ENCODE measurements at places on chromosomes 1 and 21.

GRCh38 chr1:12714710-12715475, 1.0 kb upstream of the AADACL3 start:
- DNase-seq = no peak

DNA sequence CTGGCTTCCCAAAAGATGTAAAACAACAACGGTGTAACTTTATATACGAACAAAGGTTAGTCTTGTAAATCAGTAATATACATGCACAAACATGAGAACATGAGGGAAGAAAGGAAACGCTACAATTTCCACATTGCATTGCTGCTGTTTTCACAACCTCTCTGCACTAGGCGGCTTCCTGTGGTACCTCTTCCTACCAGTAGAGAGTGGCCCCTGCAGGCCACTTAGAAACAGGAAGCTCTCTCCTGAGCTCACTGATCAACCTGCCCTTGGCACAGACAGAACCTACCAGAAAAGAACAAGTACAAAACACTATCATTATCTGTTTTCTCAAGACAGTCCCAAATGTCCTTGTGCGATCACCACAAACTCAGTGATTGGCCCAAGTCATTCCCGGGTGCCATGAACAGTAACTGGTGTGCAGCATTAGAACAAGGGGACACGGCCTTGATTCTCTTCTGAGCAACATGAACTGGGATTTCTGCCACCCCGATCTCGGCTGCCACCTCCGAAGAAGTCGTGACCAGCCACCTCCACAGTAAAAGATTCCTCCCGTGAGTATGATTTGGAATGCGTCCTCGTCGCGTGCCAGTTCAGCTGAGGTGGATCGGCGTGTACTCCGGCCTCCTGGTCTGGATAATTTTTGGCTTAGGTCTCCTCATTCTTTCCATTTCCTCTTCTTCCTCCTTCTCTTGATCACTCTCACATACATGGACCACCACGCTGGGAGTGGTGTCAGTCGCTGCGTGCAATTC, 5.7 kb upstream of the KCNE1 start:
- no peak for DNase-seq

DNA sequence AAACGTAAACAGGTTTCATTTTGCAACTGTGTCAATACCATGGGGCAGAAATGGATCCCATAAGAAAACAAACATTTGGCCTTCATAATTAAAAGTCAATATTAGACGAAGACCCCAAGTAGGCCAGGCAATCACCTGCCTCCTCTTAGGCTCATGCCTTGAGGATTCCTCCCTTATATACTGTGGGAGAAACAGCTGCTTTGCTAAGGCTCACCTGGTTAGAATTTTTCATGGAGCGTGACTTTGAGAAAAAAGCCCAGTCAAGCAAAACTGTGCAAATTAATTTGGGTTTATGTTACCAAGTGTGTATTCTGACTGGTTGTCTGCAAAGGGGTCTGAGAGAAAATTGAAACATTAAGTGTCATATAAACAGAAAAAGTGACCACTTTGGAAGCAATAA, 605.3 kb upstream of the USP24 start:
- no peak for DNase-seq

GRCh38 chr1:245177071-245177900, 22.5 kb downstream of the KIF26B start:
- no peak for DNase-seq

DNA sequence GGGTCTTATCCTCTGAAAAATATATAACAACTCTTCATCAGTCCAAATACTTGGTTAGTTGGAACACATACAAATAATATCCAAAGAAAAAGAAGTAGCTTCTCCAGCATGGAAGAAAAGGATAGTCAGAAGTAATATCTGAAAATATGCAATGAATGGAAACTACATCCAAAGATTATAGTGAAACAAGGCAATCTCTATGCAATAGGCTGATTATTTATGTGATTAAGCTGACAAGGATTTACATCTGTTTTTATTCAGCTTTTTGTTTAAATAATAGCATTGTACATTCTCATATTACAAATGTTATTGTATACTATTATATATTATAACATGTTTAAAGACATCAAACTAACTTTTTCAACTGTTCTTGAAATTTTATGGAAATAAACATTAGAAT, 15.3 kb upstream of the TGFBR3 start:
- DNase-seq = no peak

- DNase-seq = no peak
Observed at GRCh38 chr1:185644531-185644930, 89.7 kb upstream of the HMCN1 start.

- no peak for DNase-seq
Observed at GRCh38 chr1:14689996-14690615, 91.6 kb downstream of the KAZN start.

DNA sequence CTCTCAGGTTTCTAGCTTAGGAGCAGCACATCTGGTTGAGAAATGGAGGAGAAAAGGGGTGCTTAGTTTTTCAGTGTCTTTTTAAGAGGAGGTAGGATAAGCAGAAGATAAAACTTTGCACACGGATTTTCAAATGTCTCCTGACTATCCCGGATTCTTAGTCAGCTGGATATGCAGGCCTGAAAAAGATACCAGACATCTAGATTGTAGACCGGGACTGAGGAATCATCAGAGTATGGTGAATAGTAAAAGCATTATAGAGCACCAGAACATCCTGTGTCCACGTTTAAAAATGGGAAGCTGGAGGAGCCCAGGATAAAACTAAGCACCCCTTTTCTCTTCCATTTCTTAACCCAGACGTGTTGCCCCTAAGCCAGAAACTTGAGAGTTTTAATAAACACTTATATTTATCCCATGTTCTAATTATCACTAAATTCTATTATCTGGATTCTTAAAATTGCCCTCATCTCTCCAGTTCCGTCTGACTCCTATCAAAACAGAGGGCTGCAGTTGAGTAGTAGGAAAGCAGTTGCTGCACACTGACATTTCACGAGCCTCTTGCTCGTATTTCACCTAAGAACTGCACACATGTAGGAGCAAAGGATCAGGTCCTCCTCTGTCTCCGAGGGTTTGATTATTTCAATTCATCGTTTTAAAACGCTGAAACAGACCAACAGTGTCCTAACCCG, 609 bp downstream of the PIGK start:
- DNase-seq = no peak

DNA sequence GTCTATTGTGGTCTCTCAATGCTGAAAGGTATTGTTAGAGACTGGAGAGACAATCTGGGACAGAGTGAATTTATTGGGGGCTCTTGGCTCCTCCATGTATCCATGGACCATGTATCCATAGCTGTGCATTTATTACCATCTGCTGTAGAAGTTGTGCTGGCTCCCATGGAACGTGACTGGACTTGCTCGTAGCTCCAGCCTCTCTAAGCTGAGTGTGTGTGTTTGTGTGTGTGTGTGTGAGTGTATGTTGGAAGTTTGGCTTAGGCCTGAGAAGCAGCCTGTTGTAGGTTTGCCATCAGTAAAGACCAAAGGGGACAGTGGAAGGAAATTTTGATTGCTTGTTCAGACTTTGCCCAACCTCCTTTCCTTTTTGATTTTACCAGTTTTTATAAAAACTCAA, 105.7 kb upstream of the USP24 start:
- no peak for DNase-seq

GRCh38 chr1:65344171-65344814, 35.0 kb downstream of the DNAJC6 start:
- no peak for DNase-seq

- DNase-seq = no peak
Observed at GRCh38 chr1:201885531-201886075, 3.1 kb upstream of the SHISA4 start.

- no peak for DNase-seq
Observed at GRCh38 chr1:115237023-115237422, 101.0 kb downstream of the NGF start.

DNA sequence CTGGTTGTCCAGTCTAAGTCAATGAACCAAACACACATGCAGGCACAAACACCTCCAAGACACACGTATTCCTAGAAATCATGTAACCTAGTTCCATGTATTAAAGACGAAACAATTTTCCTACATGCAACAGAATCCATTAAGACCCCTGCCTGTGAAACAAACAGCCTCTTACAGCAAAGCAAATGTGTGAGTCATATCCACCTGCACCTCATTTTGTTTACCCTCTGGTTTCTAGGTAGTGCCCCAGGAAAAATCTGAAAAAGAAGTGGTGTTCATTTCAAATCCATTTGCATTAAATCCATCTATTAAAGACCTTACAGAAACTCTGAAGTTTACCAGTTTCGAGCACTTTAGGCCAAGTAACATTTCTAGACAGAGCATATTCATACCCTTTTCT, 74.1 kb downstream of the VCAM1 start:
- DNase-seq = no peak

DNA sequence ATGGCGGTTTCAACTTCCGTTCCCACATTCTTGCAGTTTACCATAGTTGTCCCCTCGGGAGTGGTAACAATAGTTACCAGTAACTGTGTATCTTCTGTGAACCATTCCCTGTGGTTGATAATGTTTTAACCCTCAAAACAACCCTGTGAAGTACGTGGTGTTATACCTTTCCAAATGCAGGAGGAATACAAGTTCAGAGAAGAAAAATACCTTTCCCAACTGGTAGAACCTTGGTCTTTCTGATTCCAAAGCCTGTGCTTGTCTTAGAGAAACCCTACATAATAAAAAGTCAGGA, 789 bp downstream of the BTF3L4 start:
- no peak for DNase-seq

- DNase-seq = peak; percentile 21
Observed at GRCh38 chr1:230310381-230311163, 115.6 kb downstream of the PGBD5 start.

DNA sequence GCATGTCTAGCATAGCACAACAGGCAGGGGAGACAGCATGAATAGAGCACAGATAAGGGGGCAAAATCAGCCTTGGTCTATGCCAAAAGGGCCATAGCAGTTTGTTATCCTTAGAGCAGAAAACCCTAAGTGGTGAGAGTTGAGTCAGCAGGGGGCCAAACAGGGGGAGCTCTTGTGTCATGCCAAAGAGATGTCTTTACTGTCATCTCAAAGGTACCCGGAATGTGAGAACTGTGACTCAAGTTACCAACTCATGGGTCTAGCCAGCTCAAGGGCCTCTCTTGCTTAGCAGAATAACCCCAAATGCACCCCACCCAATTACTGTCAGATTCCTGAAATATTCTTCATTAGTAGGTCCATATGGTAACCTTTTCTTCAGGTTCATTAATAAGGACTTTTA, 45.9 kb upstream of the NRDC start:
- DNase-seq = no peak

DNA sequence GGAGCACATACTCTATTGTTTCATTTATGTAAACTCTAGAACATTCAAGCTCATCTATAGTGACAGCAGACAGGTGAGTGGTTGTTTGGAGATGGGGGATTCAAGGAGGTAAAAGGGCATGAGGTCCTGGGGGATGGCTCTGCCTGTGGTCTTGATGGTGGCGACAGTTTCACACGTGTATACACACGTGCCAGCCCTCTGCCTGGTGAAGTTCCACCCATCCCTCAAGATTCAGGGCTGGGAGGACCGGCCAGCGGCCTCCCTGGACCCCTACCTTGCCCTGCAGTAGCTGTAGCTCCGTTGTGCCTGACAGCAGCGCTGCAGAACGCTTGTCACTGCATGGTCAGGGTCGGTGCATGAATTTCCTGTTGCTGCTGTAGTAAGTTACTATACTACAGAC, 38.9 kb upstream of the UTS2 start:
- DNase-seq = no peak

GRCh38 chr1:94325377-94326302, 88.3 kb upstream of the ARHGAP29 start:
- no peak for DNase-seq

- DNase-seq = no peak
Observed at GRCh38 chr1:109347511-109347910, 40.7 kb upstream of the MYBPHL start.

GRCh38 chr1:109989506-109990301, 5.1 kb downstream of the AHCYL1 start:
- DNase-seq = no peak
